ENCODE measurements at places on chromosomes 12 and 14.

DNA sequence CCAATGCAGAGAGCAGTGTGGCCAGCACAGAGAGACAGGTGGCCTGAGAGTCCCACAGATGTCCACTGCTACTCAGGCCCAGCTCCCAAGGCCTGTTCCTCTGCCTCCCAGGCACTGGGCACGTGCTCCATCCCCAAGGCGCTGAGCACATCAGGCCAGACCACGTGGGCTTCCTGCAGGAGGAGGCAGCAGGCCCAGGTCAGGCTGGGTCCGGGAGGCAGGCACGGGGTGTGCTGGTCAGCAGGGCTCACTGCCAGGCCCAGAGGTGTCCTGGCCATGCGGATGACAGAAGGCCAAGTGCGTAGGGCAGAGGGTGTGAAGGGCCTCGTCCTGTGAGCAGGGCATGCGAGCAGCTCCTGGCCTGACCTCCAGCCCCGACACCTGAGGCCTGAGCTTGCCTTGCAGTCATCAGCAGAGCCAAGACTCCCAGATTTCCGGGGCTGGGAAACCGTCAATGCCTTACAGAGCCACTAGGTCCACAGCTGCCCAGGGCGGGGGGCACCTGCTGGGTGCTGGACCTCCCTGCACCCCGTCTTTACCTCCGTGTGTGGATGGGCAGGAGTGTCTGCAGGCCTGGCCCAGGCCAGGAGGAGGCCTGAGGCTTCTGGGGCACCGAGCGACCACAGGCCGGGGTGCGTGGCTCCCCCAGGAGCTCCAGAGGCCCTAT is 14.9 kb downstream of the TRMT61A start:
- no peak for DNase-seq

- DNase-seq, result no peak
Observed at GRCh38 chr12:51921017-51921725, 13.9 kb downstream of the ACVRL1 start.

DNA sequence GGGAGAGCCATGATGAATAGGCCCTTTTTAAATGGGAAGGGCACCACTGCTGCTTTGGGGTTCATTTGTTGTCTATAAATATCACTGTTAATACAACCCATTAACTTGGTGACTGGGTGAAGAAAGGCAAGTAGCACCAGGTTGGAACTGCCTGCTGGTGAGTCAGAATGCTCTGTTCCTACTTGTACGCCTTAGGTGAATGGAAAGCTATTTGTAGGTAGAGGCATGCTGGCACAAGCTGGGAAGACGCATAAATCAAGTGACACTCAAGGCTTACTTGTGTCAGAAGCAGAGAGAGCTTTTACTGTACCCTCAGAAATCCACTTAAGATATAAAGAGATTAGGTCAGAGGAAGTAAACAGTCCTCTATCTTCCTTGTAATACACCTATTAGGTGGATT is 142.5 kb downstream of the TMX1 start:
- DNase-seq, result no peak

- no peak for DNase-seq
Observed at GRCh38 chr12:47277972-47278448, 198.3 kb upstream of the AMIGO2 start.
